DMS79 (cell line): ENCODE measurements at places on chromosomes 7 and 10.

DNA sequence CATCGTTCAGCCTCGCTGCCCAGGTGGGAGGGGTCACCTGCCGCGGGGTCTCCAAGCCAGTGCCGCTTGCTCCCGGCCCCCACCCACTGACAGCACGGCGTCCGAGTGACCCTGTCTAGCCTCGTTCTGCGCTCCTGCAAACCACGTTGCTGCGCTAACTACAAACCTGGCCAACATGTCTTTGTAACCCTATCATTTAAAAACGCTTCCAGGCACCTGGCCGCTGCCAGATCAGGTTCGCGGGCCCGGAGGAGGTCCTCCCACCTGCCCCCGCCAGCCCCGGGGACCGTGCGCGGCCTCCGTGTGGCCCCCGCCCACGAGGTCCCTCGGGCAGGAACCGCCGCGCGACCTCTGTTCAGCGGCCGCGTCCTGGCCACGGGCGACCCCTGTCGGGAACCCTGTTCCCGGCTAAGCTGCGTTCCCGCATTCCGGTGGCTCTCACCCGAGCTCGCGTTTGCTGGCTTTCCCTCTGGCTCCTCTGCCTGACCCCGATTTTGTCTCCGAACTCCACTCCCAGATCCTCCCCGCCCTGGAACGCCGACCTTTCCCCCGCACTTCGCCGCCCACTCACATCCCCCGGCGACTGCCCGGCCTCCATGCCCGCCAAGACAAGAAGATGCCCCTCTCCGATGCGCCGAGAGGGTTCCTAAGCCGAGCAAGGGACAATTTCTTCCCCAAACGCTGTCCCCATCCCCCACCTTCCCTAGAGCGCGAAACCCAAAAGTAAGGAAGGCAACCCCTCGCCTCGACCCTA lies 2.4 kb downstream of the SFMBT2 start:
- DNase-seq, result no peak

- no peak for DNase-seq
These were observed 10.8 kb upstream of the PVRIG start for GRCh38 chr7:100208911-100209408.

GRCh38 chr10:98236862-98237261 lies 31.1 kb downstream of the LOXL4 start:
- no peak for DNase-seq

DNA sequence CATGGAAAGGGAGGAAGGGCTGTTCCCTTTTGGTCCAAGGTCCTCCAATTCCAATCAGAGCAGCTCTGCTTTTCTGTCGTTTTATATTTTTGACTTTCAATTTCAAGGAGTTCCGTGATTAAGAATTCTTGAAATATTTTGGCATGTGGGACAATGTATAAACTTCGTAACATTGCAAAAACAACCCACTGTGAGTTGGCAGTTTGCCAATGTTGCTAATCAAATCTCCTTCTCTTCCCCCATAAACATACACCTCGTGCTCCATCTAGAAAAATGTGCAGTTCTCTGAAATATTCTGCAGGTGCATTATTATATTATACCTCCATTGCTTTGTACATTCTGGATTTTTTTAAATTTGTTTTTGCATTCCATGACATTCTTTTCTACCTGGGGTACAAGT lies 49.8 kb downstream of the POU6F2 start:
- no peak for DNase-seq

GRCh38 chr10:120014031-120014430 lies 121.5 kb downstream of the SEC23IP start:
- DNase-seq, result no peak

- DNase-seq, result no peak
These were observed 38.5 kb upstream of the PSMG3 start for GRCh38 chr7:1608318-1608717.

DNA sequence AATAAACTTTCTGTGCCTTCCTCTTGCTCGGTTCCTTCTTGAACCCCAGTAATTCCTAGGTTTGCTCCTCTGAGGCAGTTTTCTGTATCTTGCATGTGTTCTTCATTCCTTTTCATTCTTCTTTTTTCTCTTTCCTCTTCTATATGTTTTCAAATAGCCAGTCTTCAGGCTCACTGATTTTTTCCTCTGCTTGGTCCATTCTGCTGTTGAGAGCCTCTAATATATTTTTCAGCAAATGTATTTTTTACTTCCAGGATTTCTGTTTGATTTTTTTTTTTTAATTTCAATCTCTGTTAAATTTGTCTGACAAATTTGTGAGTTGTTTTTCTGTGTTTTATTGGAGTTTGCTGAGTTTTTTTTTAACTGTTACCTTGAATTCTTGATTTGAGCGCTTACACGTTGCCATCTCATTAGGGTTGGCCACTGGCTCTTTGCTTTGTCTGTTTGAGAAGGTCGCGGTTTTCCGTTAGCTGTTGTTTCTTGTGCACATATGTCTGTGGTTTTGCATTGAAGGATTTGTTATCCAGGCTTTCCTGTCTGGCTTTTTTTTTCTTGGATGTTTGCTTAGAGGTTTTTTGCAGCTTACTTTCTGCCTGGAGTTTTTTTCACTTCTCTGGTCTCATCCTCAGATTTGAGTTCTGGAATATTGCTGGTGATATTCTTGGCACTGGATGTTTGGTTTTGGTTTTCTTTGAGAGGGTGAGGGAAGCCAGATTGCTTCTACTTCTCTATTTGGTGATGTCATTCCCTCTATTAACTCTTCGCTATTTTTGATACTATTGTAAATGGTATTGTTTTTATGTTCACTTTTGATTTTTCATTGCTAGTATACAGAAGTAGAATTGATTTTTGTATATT lies 12.7 kb downstream of the SPRN start:
- DNase-seq, result no peak

- no peak for DNase-seq
These were observed 33.1 kb upstream of the MKLN1 start for GRCh38 chr7:131294553-131294952.

- DNase-seq, result peak; percentile 24
These were observed 941 bp upstream of the LUC7L2 start for GRCh38 chr7:139358541-139359365.

DNA sequence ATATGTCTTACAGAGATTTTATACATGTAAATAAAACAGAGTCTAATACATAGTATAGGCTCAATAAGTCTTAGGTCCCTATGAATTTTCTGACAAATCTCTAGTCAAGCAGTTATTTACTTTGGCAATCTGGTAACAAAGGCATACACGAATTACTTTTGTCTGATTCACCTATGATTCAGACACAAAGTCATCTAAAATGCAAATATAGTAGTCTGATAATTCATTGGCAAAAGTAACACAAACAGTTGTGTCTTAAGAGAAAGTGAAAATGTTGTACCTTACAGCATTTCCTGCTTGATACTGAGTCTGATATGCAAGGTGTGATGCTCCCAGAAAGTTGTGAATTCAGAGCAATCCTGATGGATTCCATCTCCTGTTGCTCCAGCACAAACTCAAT lies 209.4 kb upstream of the PRSS1 start:
- no peak for DNase-seq

GRCh38 chr10:60649485-60650377 lies 128.5 kb upstream of the CDK1 start:
- DNase-seq, result no peak

- no peak for DNase-seq
These were observed 301.8 kb upstream of the NFE2L3 start for GRCh38 chr7:25850216-25850615.

DNA sequence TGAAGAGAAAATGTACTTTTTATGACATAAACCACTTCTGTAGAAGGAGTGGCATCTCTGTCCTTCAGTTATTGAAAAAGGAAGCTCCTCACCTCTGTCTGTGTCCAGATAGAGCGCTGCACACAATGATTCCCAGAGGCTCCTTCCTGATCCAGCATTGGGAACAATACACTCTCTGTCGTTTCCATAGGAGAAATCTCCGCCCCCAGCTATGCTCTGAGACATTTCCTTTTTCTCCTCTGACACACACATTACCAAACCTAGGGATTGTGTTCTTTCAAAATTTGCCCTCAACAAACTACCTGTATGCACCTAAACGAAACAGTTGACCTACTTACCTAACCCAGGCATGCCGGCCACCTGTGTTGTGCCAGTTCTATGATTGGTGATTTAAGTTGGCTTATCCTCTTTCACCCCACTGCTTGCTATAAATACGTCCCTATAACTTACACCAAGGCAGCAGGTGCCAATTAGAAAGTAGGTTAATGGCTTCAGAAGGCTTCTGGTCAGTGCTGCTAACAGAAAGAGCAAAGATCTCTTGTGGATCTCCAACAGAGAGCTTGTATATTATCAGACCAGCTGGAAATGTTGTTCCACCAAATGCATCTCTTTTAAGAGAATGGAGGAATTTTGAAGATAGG lies 140.1 kb upstream of the JCAD start:
- no peak for DNase-seq

DNA sequence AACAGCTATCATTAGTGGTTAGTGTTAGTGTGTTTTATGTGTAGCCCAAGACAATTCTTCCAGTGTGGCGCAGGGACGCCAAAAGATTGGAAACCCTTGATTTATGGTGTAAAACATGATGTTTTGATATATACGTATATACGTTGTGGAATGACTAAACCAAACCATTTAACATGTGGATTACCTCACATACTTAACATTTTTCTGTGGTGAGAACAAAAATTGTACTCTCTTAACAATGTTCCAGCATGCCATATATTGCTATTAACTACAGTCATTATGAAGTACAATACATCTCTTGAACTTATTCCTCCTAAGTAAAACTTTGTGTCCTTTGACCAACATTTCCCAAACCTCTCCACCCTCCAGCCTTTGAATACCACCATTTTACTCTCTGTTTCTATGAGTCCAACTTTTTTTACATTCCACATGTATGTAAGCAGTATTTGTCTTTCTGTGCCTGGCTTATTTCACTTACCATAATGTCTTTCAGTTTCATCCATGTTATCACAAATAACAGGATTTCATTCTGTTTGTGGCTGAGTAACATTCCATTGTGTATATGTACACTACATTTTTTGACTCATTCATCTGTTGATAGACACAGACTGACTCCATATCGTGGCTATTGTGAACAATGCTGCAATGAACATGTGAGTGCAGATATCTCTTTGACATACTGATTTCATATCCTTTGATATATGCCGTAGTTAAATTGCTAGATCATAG lies 42.2 kb upstream of the MAGI2 start:
- no peak for DNase-seq

GRCh38 chr10:91022390-91022789 lies 101.5 kb upstream of the ANKRD1 start:
- DNase-seq, result peak; percentile 11

- DNase-seq, result no peak
These were observed 86.3 kb downstream of the RAB11FIP2 start for GRCh38 chr10:117960345-117960935.

- DNase-seq, result no peak
These were observed 73.3 kb downstream of the PRPF18 start for GRCh38 chr10:13659887-13660550.

DNA sequence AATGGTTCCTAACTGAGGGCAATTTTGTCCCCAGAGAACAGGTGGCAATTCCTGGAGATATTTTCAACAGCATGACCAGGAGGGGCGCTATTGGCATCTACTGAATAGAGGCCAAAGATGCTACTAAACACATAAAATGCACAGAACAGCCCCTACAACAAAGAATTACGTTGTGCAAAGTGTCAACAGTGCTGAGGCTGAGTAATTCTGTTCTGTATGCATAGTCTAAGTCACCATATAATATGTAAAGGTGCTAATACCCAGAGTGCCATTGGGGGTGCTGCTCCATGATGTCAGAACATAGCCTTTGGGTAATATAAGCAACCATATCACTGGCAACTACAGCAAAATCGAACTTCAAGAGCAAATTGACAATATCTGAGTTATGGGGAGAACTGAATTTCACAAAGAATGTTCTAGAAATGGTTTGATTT lies 213.3 kb upstream of the PHYHIPL start:
- no peak for DNase-seq

DNA sequence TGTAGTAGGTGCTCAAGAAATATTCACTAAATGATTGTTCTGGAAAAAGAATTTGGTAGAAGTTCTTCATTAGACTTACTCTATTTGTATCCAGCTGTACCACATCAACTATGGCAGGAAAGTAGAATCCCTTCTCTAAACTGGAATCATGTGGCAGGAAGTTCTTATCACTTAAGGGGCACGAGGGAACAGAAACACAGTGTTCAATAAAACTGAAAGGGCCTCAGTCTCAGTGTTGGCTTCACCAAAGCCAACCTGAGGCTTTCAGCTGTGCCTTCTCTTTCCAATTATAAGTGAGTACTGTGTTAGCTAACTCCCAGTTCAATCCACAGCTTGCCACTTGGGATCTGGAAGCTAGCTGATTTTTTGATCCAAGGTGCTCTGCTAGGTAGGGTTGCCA lies 257.6 kb upstream of the LRGUK start:
- no peak for DNase-seq

DNA sequence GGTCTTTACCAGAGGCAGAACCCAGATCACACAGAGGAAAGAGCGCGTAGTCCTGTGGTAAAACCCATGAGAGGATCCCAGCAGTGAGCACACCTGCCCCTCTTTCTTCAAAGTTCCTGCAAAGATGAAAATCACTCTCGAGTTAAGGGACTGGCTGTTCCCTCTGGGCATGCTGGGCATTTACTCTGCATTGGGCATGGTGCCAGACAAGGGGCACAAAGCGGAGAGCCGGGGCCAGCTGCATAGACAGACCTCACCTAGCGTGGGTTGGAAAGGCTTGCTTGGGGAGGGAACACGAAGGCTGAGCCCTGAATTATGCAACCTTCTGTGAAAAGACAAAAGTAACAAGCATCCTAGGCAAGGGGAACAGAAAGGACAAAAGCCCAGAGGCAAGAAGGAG lies 120.0 kb upstream of the TCERG1L start:
- DNase-seq, result peak; percentile 71

- DNase-seq, result no peak
These were observed 248.8 kb upstream of the NEBL start for GRCh38 chr10:21145751-21146435.

DNA sequence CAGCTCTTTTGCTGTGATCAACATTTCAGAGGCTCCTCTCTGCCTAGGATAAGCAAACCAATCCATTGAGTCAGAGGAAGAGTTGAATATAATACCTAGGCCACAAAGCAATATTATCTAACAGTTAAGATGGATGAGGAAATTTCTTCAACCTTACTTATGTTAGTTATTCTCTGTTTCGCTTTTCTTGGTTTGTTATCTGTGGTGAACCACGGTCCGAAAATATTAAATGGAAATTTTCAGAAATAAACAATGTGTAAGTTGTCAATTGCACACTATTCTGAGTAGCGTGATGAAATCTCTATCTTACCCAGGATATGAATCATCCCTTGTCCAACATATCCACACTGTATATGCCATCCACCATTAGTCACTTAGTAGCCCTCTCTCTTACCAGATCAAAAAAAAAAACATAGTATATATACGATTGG lies 1.5 kb upstream of the HTR7 start:
- no peak for DNase-seq
